Choroid plexus epithelial cell (primary cell): ENCODE measurements at places on chromosomes 13 and 19.

DNA sequence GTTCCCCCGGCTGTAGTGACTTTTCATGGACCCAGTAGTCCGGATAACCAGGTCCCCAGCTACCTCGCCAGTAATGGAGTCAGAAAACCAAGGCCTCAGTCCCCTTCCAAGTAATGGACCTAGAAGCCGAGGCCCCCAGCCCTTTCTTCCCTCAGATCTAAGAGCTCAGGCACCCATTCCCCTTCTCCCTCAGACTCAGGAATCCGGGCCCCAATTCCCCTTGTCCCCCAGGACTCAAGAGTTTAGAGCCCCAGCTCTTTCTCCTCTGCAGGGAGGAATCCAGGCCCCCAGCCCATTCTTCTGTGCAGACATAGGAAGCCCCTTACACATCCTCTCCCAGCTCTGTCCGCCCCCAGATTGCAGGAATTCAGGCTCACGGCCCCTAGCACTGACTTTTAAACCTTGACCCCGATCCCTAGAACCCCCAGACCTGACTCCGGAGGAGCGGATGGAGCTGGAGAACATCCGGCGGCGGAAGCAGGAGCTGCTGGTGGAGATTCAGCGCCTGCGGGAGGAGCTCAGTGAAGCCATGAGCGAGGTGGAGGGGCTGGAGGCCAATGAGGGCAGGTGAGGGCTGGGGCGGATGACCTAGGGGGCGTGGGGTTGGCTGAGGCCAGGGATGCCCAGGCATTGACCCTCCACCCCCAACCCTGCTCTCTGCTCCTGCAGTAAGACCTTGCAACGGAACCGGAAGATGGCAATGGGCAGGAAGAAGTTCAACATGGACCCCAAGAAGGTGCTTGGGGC lies 938 bp downstream of the CYTH2 start:
- no peak for DNase-seq

- DNase-seq: no peak
Measured at GRCh38 chr19:35851213-35852028, 883 bp downstream of the NPHS1 start.

DNA sequence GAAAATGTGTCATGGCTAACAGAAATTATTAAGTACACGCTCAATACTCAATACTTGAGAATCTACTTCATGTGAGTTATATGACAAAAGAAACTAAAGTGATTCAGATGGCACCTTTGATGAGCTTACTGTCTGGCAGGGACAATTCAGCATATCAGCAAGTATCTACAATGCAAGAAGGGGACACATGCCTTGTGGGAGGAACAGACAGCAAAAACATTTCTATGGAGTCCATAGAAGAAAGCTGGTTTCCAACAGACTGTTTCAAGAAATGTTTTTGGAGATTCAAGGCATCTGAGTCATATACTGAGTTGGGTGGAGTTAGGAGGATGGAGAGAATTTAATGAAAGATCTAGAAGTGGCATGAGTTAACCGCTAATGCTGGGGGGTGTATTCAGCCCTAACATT lies 54.7 kb downstream of the MBNL2 start:
- peak; percentile 47 for DNase-seq

DNA sequence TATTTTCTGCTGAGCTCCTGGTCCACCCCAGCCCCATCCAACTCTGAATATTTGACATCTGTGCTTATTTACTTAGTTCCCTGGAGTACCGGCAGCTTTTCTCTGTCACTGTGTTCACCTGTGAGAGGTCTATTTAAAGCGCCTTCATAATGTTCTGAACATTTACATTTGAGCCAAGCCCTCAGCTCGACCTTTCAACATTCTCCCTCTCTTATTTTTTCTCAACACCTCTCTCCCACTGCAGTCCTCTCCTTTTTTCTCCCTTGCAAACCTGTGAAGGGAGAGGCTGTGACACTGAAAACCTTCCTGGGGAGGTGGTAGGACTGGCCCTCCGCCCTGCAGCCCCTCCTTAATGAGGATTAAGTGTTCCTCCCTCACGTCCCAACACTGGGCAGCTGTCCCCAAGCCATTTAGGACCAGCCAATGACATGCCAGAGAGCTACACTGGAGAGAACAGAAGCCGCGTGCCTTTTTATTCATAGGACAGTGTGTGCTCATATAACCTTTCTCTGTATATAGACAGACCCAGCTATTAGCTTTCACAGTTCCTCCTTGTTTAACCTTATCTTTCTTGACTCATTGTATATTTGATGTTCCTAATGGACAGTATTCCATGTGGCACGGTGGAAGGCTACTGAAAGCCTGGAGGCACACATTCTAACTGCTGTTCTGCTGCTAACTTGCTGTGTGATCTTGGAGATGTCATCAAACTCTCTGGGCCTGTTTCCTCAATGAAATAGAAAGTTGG lies 134.8 kb downstream of the NUFIP1 start:
- DNase-seq: no peak

GRCh38 chr13:103960001-103960400 lies 893.8 kb upstream of the SLC10A2 start:
- no peak for DNase-seq

GRCh38 chr19:42129399-42130253 lies 2.6 kb downstream of the POU2F2 start:
- peak; percentile 38 for DNase-seq

DNA sequence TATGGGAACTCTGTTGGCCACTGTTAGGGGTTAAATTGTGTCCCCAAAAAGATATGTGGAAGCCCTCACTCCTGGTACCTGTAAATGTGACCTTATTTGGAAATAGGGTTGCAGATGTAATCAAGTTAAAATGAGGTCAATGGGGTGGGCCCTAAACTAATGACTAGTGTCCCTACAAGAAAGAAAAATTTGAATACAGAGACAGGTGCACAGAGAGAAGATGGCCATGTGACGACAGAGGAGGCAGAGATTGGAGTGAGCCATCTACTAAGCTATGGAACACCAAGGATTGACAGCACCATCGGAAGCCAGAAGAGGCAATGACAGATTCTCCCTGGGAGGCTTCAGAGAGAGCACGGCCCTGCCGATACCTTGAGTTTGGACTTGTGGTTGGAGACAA lies 16.5 kb downstream of the POU2F2 start:
- DNase-seq: no peak

GRCh38 chr13:59416561-59416960 lies 747.2 kb downstream of the DIAPH3 start:
- DNase-seq: no peak

- no peak for DNase-seq
Measured at GRCh38 chr13:20803180-20803965, 29.6 kb upstream of the EEF1AKMT1 start.

DNA sequence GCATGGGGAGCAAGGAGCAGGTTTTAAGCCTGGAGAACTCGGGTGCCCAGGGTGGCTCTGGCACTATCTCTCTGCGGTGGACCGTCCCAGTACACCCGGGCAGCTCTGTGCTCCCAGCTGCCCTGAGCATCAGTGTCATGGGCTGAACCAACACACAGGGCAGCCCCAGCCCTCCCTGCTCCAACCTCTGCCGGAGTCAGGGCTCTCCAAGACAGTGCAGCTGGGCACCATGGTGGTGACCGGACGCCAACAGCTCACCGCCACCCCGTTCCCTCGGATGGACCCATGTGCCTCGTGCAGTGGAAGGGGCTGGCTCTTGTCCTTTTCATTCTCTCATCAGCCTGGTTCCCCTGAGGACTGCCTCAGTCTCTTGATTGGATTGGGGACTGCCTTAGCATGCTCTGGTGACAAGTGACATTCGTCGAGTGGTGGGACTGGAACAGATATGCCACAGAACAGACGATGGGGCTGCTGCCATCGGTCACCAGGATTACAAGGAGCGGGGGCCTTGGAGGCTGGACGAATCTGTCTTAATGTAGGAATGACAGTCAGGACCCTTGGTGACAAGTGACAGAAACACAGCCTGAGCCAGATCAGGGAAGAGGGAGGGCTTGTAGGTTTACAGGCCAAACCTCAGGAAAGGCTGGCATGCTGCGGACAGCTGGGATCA lies 25.7 kb upstream of the VSTM2B start:
- no peak for DNase-seq

DNA sequence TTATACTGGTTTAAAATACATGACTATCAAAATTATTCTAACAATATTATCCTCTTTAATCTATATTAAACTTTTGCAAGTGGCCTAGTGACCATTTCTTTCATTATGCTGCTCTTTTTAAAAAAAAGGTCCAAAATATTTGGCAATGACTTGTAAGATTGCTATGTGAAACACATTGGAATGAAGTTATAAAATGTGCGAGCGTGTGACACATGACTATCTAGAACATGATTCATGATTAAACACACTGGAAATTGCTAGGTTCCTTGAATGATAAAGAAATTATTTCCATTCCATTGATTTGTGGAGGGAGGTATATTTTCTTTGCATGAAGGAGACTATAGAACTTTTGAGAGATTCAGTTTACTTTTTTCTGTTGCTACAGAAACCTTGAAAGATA lies 739.1 kb downstream of the DIAPH3 start:
- DNase-seq: peak; percentile 71

DNA sequence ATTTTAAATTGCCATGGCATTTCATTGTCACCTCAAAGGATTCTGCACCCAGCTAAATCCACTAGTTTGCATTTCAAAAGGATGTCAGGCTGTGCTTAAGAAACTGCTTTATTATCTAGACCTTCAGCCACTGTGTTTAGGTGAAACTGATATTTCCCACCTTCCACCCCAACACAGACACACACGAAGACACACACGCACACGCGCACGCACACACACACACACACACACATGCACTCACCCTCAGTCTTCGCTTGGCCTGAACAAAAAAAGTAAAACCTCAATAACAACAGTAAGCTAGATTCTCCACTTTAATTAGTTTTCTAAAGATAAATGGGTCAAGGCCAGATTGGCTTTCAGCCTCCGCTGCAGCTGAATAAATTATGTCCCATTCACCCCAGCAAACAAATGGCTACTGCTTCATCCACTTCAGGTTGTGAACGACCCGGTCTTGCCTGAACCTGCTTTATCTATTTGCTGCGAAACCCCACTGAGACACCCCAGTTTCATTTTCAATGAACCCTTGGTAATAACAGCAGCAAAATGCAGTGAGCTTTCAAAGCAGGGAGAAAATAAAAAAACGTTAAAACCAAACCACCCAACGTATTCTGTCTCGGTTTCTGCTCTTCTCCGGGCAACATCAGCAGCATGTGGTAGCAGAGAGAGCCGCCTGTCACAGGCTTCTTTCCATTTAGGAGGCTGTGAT lies 166.8 kb downstream of the DCT start:
- DNase-seq: peak; percentile 34

DNA sequence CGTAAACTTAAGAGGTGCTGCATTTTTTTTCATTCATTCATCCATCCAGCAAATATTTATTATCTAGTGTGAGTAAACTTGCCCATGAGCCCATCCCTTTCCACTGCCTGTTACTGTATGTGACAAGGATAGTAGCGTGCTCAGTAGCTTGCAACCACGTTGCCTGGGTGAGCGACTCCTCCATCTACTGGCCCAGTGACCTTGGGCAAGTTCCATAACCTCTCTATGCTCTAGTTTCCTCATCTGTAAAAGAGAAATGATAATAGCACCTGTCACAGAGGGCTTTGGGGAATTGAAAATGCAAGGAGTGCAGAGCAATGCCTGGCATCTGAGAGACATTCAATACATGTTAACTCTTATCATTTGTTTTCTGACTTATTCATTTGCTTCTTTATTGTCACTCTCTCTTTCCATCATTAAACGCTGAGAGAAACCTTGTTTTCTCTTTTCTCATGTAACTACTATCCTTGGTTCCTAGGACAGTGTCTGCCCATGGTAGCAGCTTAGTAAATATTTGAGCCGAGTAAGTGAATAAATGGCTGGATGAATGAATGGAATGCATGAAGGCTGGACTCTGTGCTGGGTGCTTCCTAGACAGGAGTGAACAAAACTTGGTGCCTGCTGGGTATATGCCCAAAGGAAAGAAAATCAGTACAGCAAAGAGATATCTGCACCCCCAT lies 19.9 kb downstream of the LRCH1 start:
- DNase-seq: no peak

GRCh38 chr19:18533058-18533457 lies 10.3 kb downstream of the FKBP8 start:
- no peak for DNase-seq

DNA sequence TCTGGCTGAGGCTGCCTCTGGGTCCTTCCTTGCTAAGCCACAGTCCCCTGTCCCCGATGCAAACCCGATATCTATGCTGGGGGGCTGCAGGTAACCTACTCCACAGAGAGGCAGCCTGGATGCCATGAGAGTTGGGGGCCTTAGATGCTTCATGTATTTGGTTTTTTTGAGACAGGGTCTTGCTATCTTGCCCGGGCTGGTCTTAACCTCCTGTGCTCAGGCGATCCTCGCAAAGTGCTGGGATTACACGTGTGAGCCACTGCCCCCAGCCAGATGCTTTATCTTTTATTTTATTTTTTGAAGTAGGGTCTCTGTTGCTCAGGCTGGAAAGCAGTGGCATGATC lies 1.5 kb downstream of the ATCAY start:
- DNase-seq: no peak
